ENCODE measurements at places on chromosomes 3 and 15.

GRCh38 chr15:59835776-59836175 is 146.7 kb upstream of the BNIP2 start:
- no peaks in the 10 kb centered on the region for H3K36me3 ChIP-seq
- no peak for DNase-seq
- no peak overlapping the region for H3K27ac ChIP-seq
- no peak overlapping the region for H3K4me3 ChIP-seq
- peaks cover 19% of the 10 kb centered on the region for H3K4me1 ChIP-seq
- peaks cover 8% of the 10 kb centered on the region for H3K27me3 ChIP-seq

DNA sequence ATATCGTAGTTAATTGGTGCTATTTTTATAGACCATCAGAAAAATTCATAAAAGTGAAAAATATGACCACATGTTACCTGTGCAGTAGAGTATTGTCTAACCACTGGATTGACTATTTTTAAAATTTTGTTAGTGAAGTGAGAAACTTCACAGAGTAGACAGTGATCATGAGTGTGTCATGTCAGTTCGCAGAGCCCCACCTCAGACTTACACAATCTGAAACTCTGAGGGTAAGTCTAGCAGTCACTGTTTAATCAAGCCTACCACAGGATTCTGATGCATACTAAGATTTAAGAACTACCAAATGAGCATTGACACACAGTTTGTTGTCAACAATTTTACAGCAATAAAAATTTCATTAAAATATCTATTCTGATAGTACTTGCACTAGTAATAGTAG is 552.9 kb upstream of the SUCLG2 start:
- no peaks in the 10 kb centered on the region for H3K4me1 ChIP-seq
- DNase-seq, result no peak
- no peaks in the 10 kb centered on the region for H3K27me3 ChIP-seq

- no peak overlapping the region for H3K4me3 ChIP-seq
- DNase-seq, result no peak
- H3K27ac ChIP-seq, result no peak overlapping the region
- no peaks in the 10 kb centered on the region for H3K36me3 ChIP-seq
Observed at GRCh38 chr3:16820485-16820884, 64.3 kb upstream of the PLCL2 start.

DNA sequence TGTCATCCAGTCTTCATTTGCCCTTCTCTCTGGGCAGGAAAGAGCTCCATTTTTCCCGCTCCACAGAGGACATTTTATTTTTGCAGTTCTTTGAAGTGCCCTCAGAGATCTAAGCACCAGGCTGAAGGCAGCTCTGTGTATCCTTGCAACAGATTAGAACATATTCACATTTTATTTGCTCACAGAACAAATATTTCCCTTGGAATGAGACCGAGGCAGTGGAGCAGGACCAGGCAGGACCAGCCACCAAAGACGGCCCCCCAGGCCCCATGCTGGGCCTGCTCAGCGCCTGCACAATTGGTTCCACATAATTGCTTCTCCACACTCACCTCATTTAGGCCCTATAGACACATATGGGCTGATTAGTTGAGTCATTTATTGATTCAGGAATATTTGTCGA is 15.7 kb upstream of the ETV5 start:
- no peaks in the 10 kb centered on the region for H3K36me3 ChIP-seq
- DNase-seq, result no peak
- H3K27me3 ChIP-seq, result peaks cover 40% of the 10 kb centered on the region
- H3K27ac ChIP-seq, result no peak overlapping the region
- H3K4me3 ChIP-seq, result no peak overlapping the region

DNA sequence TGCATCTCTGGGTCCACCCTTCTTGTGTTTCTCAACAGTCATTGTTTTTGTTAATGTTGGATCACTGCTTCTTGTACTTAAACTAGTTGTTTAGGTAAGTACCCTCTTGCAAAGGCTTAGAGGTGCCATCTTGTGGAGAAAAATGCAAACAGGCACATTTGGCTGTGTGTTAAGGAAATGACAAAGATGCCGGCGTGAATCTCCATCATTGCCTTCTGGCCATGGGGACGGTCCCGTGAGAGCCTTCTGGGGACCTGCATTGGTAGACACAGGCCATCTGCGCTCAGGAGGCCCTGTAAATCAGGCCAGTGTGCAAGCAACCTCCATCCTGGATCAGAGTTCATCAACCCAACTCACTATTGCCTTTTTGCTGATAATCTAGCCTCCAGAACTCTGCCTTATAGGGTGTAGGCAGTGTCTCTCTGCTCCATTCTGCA is 158.6 kb upstream of the NR2E3 start:
- no peaks in the 10 kb centered on the region for H3K4me1 ChIP-seq
- no peak overlapping the region for H3K27ac ChIP-seq
- no peak overlapping the region for H3K4me3 ChIP-seq
- no peaks in the 10 kb centered on the region for H3K36me3 ChIP-seq
- no peak for DNase-seq
- H3K27me3 ChIP-seq, result peaks cover 26% of the 10 kb centered on the region

GRCh38 chr3:43155464-43156121 is 49.7 kb upstream of the POMGNT2 start:
- H3K36me3 ChIP-seq, result no peaks in the 10 kb centered on the region
- H3K4me3 ChIP-seq, result no peak overlapping the region
- peaks cover 13% of the 10 kb centered on the region for H3K27me3 ChIP-seq
- peaks cover 11% of the 10 kb centered on the region for H3K4me1 ChIP-seq
- DNase-seq, result no peak
- peak overlapping the region; percentile 9 for H3K27ac ChIP-seq

DNA sequence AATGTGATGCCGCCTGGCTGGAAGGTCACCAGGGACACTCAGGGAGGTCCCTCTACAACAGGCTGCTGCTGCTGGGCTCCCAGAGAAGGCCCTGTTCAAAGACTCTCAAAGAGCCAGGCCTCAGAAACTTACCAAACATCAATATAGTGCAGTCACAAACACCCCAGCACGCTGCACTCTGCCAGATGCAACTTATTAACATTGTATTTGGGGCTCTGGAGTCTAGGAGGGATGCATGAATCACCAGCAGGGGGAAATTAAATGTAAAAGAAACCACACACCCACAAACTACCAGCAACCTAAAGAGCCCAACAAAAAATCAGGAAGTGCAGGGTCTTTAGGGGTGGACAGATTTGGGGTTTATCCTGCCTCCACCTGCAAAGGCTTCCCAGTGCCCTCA is 74.6 kb upstream of the SPATA12 start:
- H3K36me3 ChIP-seq, result no peaks in the 10 kb centered on the region
- DNase-seq, result no peak
- H3K4me1 ChIP-seq, result peaks cover 15% of the 10 kb centered on the region

GRCh38 chr3:69095636-69096035 is 10.9 kb downstream of the ARL6IP5 start:
- H3K36me3 ChIP-seq, result peaks cover 3% of the 10 kb centered on the region
- peaks cover 64% of the 10 kb centered on the region for H3K4me1 ChIP-seq
- DNase-seq, result no peak
- peak overlapping the region; percentile 97 for H3K27ac ChIP-seq
- H3K4me3 ChIP-seq, result peak overlapping the region; percentile 83

GRCh38 chr15:41512940-41513505 is 604 bp downstream of the LTK start:
- no peak for DNase-seq
- peak overlapping the region; percentile 84 for H3K27ac ChIP-seq
- H3K4me1 ChIP-seq, result peaks cover 35% of the 10 kb centered on the region
- H3K4me3 ChIP-seq, result peak overlapping the region; percentile 89
- H3K36me3 ChIP-seq, result no peaks in the 10 kb centered on the region

DNA sequence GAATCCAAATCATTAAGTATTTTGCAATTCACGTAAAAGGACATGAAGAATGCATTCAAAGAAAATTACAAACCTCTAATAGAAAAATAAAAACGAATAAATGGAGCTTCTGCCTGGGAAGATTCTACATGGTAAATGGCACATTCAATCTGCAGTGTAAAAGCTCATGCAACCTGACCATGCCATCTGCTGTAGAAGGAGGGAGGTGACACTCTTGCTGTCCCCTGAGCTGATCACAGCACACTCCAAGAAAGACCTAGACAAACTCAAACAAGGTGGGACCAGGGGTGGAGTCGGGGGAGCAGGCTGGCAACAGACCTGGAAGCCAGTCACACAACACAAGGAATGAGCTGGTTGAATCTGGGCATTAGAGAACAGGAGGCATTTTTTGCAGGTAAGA is 101.8 kb downstream of the BDH1 start:
- peaks cover 6% of the 10 kb centered on the region for H3K27me3 ChIP-seq
- no peaks in the 10 kb centered on the region for H3K36me3 ChIP-seq
- peak overlapping the region; percentile 85 for H3K27ac ChIP-seq
- H3K4me1 ChIP-seq, result peaks cover 21% of the 10 kb centered on the region
- H3K4me3 ChIP-seq, result no peak overlapping the region

- H3K27ac ChIP-seq, result no peak overlapping the region
- H3K36me3 ChIP-seq, result no peaks in the 10 kb centered on the region
- H3K27me3 ChIP-seq, result peaks cover 44% of the 10 kb centered on the region
- no peak overlapping the region for H3K4me3 ChIP-seq
- no peak for DNase-seq
- H3K4me1 ChIP-seq, result no peaks in the 10 kb centered on the region
Observed at GRCh38 chr15:71547011-71547410, 263.3 kb upstream of the NR2E3 start.

DNA sequence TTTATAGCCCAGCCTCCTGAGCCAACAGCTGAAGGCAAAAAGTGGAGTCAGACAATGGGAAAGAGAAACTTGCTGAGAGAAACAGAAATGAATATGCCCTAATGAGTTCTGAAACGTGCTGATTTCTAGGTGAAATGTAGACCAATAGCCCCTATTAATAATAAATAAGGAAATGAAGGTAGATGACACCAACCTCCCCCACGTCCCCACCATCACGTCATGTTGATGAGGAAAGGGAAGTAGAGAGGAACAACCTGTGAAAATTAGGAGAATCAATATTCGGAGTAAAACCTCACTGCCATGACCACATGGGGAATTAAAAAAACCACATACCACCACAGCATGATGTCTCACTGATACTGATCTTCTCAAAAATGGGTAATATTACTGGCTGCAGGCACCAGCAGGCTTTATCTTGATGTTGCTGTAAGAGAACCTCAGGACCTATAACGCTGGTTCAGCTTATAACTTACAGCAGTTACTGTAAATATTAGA is 64.0 kb downstream of the KAT2B start:
- H3K27me3 ChIP-seq, result no peaks in the 10 kb centered on the region
- peak overlapping the region; percentile 93 for H3K27ac ChIP-seq
- H3K36me3 ChIP-seq, result no peaks in the 10 kb centered on the region
- peak; percentile 10 for DNase-seq
- peaks cover 40% of the 10 kb centered on the region for H3K4me1 ChIP-seq

- no peaks in the 10 kb centered on the region for H3K36me3 ChIP-seq
- DNase-seq, result no peak
- H3K4me1 ChIP-seq, result peaks cover 2% of the 10 kb centered on the region
- H3K27ac ChIP-seq, result no peak overlapping the region
- H3K27me3 ChIP-seq, result peaks cover 27% of the 10 kb centered on the region
Observed at GRCh38 chr3:62201438-62202035, 171.8 kb downstream of the FEZF2 start.

- no peak for DNase-seq
- no peaks in the 10 kb centered on the region for H3K4me1 ChIP-seq
- H3K4me3 ChIP-seq, result no peak overlapping the region
- H3K27me3 ChIP-seq, result peaks cover 13% of the 10 kb centered on the region
Observed at GRCh38 chr3:161177991-161178390, 43.1 kb upstream of the NMD3 start.

- no peak for DNase-seq
- H3K4me3 ChIP-seq, result no peak overlapping the region
- H3K27me3 ChIP-seq, result no peaks in the 10 kb centered on the region
Observed at GRCh38 chr15:29542994-29543393, 273.4 kb upstream of the NSMCE3 start.

GRCh38 chr3:64224826-64225610 is at the start of gene PRICKLE2:
TSS of gene PRICKLE2 (minus strand) at chr3:64225466. CDS start at chr3:64198927, 26,539 bp downstream.
- no peak within 1 kb of the TSS for H3K27ac ChIP-seq
- H3K36me3 ChIP-seq, result no peaks in the 10 kb centered on the region
- H3K27me3 ChIP-seq, result peaks cover 44% of the 10 kb centered on the region
- no peaks in the 10 kb centered on the region for H3K4me1 ChIP-seq
- DNase-seq, result no peak

DNA sequence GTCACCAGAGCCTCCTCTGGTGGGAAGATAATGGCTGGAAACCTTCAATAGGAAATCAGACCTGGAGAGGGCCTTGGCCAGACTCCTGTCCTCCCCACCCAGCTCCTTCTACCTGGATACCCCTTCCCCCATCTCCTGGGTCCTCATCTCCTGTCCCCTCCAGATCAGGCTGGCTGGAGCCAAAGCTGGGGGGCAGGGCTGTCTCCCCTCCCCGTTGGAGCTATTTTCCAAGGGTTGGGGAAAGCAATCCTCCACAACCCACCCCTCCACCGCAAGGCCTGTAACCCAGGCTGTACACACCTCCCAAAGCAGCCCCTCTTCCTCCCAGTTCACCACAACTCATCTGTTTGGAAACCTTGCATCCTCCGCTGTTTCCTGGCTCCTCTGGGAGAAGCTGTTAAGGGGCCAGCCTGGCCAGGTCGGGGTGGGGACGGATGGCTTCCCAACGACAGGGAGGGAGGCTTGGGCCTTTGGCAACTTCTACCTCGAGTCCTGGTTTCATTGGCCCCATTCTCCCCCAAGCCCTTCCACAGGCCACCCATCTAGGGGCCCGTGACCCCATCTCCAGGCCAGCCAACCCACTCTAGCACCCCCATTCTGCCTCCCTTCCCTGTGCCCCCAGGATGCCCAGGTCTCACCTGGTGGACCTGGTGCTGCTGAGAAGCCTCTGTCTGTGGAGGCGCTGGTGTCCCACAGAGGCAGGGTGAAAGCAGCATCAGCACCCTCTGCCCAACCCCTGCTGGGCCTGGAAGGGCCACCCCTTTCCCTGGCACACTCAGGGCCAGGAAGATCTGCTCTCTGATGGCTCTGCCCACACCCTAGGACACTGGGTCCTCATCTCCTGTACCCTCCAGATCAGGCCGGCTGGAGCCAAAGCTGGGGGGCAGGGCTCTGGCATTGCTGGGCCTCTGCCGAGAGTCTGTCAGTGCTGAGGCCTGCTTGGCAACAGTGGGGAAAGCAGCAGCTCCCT is 22.1 kb upstream of the GOLGA6C start:
- H3K27me3 ChIP-seq, result peaks cover 47% of the 10 kb centered on the region
- H3K36me3 ChIP-seq, result peaks cover 9% of the 10 kb centered on the region
- no peak for DNase-seq

- H3K36me3 ChIP-seq, result no peaks in the 10 kb centered on the region
- H3K4me3 ChIP-seq, result peak overlapping the region; percentile 91
- DNase-seq, result no peak
- peaks cover 50% of the 10 kb centered on the region for H3K4me1 ChIP-seq
Observed at GRCh38 chr3:107599772-107600145, 77.0 kb downstream of the BBX start.

DNA sequence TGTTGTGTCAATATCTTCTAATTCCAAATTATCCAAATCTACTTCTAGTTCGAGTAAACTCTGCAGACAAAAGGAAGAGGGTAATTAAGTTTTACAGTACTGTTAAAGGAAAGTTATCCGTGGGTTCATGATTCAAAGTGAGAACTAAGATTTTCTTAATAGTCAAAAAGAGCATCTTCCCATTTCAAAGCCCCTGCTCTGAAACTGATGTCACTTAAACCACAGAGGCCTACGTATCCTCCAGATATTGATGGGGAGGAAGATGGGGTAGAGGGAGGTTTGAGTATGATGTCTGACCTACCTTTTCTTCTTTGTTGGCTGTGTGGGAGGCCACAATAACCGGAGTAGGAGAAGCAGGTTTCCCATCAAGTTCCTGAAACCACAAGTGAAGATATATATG is 14.1 kb downstream of the MRPS22 start:
- peaks cover 8% of the 10 kb centered on the region for H3K36me3 ChIP-seq
- H3K27ac ChIP-seq, result peak overlapping the region; percentile 79
